ENCODE measurements at places on chromosomes 11 and 22. TPM values are rescaled to one million over a fixed set of nuclear protein-coding genes. Genes with fewer than 3 reads are reported as not detected.

The CPT1B gene
- total RNA-seq = 68.3 TPM

The KRTAP5-10 gene
- not detected for total RNA-seq

The PLEKHA7 gene
- total RNA-seq = 21.0 TPM

The LRRC32 gene
- 0.59 TPM for total RNA-seq

DNA sequence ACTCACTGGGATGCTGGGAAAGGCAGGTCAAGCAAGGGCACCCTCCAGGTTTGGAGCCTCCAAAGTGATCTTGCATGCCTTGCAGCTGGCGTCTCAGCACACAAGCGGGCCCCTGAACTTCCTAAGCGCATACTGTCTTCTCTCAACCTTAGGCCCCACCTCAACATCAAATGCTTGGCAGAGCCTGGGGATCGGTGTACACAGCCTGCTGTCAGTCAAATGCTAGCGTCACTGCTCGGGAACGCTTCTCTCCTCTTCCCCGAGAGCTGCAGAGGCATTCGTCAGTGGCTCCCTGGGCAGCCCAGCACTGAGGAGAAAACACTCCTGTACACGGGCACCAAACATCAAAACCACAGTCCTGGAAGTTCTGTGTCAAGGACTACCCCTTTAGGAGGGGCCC is 124.9 kb downstream of the C11orf58 start:
- no peak overlapping the region for H3K4me3 ChIP-seq
- no peaks in the 10 kb centered on the region for H3K4me1 ChIP-seq
- H3K27ac ChIP-seq = no peak overlapping the region
- DNase-seq = no peak

- H3K27me3 ChIP-seq = no peaks in the 10 kb centered on the region
- H3K4me3 ChIP-seq = no peak overlapping the region
- peaks cover under 1% of the 10 kb centered on the region for H3K4me1 ChIP-seq
- DNase-seq = no peak
- H3K27ac ChIP-seq = no peak overlapping the region
- H3K36me3 ChIP-seq = no peaks in the 10 kb centered on the region
Observed at GRCh38 chr11:96257972-96258934, 84.7 kb downstream of the MAML2 start.

- no peak overlapping the region for H3K4me3 ChIP-seq
- no peaks in the 10 kb centered on the region for H3K27me3 ChIP-seq
- H3K4me1 ChIP-seq = no peaks in the 10 kb centered on the region
- no peak for DNase-seq
Observed at GRCh38 chr11:42812361-42812760, 499.4 kb upstream of the API5 start.

DNA sequence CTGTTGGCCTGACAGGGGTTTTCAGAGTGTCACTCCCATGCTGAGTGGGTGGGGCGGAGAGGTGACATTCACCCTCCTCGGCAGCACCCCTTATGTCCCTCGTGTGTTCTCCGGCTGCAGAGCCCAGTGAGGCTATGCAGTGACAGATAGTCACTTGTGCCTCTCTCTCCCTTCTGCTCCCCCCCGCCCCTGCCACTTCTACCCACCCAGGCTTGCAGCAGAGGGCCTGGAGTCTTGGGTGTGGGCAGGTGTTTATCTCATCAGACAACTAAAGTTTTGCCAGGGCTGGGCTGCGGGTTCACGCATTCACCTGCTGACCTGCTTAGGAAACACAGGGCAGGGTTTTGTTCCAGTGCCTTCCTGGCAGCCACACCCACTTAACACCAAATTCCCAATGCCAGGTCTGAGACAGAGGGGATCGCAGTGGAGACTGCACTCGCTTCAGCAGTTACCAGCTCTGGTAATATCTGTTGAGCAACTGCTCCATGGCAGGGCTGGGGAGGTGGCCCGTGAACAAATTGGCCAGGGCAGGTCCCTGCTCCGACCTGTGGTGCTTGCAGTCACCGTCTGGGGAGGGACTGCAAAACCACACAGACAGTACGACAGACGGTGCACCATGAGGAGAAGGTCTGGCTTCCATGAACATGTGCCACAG is 50.5 kb upstream of the ADA2 start:
- H3K27me3 ChIP-seq = no peaks in the 10 kb centered on the region
- DNase-seq = no peak
- H3K4me3 ChIP-seq = no peak overlapping the region
- H3K27ac ChIP-seq = no peak overlapping the region
- peaks cover 28% of the 10 kb centered on the region for H3K4me1 ChIP-seq

- no peaks in the 10 kb centered on the region for H3K27me3 ChIP-seq
- no peak for DNase-seq
- H3K4me1 ChIP-seq = peaks cover 3% of the 10 kb centered on the region
- no peaks in the 10 kb centered on the region for H3K36me3 ChIP-seq
- H3K27ac ChIP-seq = no peak overlapping the region
Observed at GRCh38 chr11:109818290-109818689, 274.9 kb upstream of the ZC3H12C start.

DNA sequence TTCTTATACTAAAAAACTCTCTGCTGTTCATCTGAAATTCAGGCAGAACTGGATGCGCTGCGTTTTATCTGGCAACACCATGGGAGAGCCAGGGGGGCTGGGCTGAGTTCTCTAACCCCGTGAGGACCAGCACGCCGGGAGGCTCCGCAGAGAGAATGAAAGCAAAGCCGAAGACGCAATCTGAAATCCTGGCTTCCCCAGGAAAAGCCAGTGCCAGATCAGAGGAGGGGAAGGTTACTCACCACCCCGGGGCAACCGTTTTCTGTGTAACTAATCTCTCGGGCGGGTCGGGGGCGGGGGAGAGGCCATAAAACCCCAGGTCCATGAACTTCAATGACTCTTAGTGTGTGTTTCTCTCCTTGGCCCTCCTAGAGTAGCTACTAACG is 99.4 kb downstream of the SHANK2 start:
- H3K4me1 ChIP-seq = no peaks in the 10 kb centered on the region
- peak; percentile 29 for DNase-seq
- H3K27ac ChIP-seq = no peak overlapping the region
- H3K4me3 ChIP-seq = no peak overlapping the region
- H3K27me3 ChIP-seq = no peaks in the 10 kb centered on the region
- H3K36me3 ChIP-seq = peaks cover 7% of the 10 kb centered on the region

DNA sequence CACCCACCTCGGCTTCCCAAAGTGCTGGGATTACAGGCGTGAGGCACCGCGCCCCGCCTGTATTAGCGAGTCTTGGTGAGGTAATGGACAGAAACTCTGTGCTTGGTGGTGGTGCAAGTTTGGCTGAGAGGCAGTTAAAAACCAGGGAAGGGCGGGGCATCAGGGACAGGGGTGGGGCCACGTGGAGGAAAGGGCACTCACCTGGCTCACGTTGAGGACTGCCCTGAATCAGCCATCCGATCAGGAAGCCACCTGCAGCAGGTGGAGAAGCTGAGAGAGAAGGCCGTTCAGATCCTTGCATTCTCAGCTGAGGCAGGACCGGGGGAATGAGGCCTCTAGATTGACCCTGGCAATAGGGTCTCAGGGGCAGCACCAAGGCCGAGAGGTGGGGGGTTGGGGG is 12.1 kb upstream of the CHRM1 start:
- H3K36me3 ChIP-seq = peaks cover 9% of the 10 kb centered on the region
- no peak overlapping the region for H3K27ac ChIP-seq
- no peaks in the 10 kb centered on the region for H3K27me3 ChIP-seq
- DNase-seq = no peak
